ENCODE measurements at places on chromosomes 5 and 9.
A peak's percentile ranks its signal among the peaks of the same experiment; 100 is the strongest.

DNA sequence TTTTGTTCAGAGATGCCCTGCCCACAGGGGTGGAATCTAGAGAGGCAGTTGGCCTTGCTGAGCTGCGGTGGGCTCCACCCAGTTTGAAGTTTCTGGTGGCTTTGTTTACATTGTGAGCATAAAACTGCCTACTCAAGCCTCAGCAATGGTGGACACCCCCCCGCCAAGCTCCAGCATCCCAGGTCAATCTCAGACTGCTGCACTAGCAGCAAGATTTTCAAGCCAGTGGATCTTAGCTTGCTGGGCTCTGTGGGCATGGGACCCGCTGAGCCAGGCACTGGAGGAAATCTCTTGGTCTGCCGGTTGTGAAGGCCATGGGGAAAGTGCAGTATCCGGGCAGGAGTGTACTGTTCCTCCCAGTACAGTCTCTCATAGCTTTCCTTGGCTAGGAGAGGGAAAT is 55.5 kb downstream of the MINAR2 start:
- no peak for DNase-seq

DNA sequence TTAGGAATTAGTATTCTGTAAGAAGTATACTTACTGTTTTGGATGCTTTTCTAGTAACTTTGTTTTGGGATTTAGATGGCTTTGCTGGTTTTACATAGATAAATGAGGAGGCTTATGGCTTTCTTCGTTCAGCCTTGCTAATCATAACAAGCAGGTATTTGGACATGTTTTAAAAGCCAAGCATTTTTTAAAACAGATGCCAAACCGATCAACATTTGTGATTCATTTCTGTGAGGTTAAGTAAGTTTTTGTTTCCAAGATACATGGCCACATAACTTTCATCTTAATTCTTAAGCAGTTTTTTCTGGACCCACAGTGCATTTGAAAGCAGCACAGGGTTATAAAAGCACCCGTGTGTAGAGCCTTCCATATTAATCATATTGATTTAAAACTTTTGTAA is 21.7 kb downstream of the TARS1 start:
- DNase-seq = no peak

- DNase-seq = no peak
Measured at GRCh38 chr5:94467954-94468930, 150.2 kb downstream of the KIAA0825 start.

- DNase-seq = peak; percentile 67
Measured at GRCh38 chr9:34403554-34404380, 27.1 kb upstream of the MYORG start.

- DNase-seq = no peak
Measured at GRCh38 chr9:108924466-108924865, 9.5 kb downstream of the ELP1 start.

DNA sequence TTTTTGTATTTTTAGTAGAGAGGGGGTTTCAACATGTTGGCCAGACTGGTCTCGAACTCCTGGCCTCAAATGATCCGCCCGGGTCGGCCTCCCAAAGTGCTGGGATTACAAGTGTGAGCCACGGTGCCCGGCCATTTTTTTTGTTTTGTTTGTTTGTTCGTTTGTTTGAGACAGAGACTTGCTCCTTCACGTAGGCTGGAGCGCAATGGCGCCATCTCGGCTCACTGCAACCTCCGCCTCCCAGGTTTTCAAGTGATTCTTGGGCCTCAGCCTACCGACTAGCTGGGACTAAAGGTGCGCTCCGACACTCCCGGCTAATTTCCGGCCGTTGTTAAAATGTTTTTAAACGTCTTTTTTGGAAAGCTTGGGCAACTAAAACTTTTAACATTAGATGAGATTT is 54.0 kb downstream of the SHOC1 start:
- DNase-seq = no peak

DNA sequence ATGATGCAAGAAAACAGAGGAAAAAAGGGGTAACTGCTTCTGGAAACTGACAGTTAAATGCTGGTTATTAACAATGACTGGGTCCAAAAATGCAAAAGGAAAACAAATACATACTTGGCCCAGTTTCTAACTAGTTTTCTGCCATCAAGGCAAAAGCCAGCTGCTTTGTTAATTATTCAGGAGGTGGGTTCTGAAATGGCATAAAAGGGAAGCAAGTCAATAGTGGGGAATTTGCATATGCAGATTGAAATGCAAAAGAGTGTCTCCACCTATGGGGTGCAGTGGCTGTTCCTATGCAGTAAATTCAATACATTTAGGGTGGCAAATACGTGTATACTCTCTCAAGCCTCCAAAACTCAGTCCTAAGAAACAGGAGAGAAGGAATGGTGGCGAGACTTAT is 33.4 kb downstream of the BARHL1 start:
- no peak for DNase-seq

GRCh38 chr5:137359941-137360340 is 139.2 kb downstream of the SPOCK1 start:
- DNase-seq = no peak

GRCh38 chr9:101333490-101333889 is 51.3 kb downstream of the BAAT start:
- DNase-seq = no peak
